Endothelial cell of umbilical vein (primary cell): ENCODE measurements at places on chromosomes 7 and 10. TPM values are rescaled to one million over a fixed set of nuclear protein-coding genes. Genes with fewer than 3 reads are reported as not detected.

The ZNF503 gene
- polyA plus RNA-seq = 0.58 and 0.73 TPM in 2 replicates

The ABCB4 gene
- polyA plus RNA-seq = 0.11 TPM in 1 of 2 replicates, not detected in the other

The ENKUR gene
- polyA plus RNA-seq = 0.07 and 0.13 TPM in 2 replicates

GRCh38 chr10:100122780-100123179, 41.1 kb upstream of the CPN1 start:
- no peak for DNase-seq

GRCh38 chr10:104349623-104350126, 4.0 kb upstream of the CFAP58 start:
- peak; percentile 55 for DNase-seq

The VSTM4 gene
- polyA plus RNA-seq = 0.06 and 0.07 TPM in 2 replicates

The IPMK gene
- 1.0 and 1.4 TPM in 2 replicates for polyA plus RNA-seq

The BCCIP gene
- 9.4 and 14.5 TPM in 2 replicates for polyA plus RNA-seq

The NPFFR1 gene
- not detected in 2 replicates for polyA plus RNA-seq

DNA sequence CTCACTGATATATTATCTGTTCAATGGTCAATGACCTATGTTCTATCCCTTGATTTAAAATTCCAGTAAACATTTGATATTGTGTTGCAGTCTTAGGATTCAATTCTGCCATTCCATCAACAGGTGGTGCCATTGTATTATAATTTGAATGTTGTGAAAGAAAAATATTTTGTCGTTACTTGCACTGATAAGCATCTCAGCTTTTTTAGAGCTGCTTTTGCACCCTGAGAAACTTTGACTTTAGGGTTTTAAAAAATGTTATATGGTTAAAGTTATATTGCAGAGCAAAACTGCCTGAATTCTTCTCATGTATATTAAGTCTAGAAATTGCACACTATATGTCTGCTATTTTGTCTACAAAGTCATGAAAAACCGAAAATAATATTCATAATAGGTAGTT, 18.8 kb upstream of the MINDY3 start:
- DNase-seq = peak; percentile 66

The RHOBTB1 gene
- 19.4 and 21.2 TPM in 2 replicates for polyA plus RNA-seq

DNA sequence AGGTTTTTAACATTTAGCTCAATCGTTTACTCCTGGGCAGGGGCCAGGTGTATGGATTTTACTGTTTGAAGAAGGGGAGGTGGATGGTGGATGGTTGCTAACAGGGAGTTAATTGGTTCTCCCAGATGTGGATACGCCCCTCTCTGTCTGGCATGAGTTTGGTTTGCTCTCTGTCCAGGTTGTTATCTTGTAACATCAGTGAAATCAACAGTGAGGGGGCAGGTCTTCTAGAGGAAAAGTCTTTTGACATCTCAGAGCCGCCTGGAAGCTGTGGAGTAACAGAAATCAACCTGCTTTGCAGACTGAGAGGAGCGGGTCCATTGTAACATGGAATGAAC, 243.4 kb downstream of the MGMT start:
- DNase-seq = no peak

DNA sequence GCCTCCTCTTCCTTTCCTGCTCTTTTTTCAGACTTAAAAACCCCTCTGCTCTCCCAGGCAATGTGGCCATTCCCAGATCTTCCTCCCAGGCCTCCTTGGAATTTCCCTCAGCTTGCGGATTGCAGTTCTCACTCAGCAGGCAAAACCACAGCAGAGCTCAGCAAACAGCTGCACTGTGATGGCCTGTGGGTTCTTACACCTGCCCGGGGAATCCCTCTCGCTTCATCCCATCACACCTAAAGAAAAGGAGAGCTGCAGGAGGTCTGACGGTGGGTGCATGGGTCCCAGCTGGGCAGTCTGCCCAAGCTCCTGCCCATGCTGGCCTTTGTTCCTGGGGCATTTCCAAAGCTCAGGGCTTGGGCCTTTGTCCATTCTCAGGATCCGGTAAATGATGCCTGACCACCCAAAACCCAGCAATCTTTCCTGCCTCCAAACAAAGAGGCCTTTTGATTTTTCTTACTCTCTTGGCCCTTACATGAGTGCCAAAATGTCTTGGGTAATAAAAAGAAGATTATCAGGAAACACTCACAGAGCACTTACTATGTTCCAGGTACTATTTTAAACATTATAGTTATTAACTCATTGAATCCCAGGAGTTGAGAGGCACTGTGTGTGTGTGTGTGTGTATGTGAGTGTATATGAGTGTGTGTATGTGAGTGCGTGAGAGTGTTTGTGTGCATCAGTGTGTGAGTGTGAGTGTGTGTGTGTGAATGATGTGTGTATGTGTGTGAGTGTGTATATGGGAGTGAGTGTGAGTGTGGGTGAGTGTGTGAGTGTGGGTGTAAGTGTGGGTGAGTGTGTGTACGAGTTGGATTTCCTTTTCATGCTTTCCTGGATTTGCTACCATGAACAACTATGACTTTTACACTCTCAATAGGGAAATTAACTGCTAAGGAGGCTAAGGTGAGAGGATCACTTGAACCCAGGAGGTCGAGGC, 64.5 kb upstream of the PODXL start:
- peak; percentile 54 for DNase-seq

GRCh38 chr10:29895456-29895855, 163.9 kb downstream of the JCAD start:
- peak; percentile 98 for DNase-seq

GRCh38 chr10:22801785-22802184, 87.4 kb upstream of the PIP4K2A start:
- no peak for DNase-seq

The ZNF398 gene
- 7.5 and 11.1 TPM in 2 replicates for polyA plus RNA-seq

GRCh38 chr10:105968666-105969065, 1195.8 kb downstream of the SORCS1 start:
- DNase-seq = no peak

GRCh38 chr7:115052706-115053105, 130.8 kb downstream of the MDFIC start:
- DNase-seq = no peak

The TAS2R5 gene
- 1.3 and 1.6 TPM in 2 replicates for polyA plus RNA-seq

DNA sequence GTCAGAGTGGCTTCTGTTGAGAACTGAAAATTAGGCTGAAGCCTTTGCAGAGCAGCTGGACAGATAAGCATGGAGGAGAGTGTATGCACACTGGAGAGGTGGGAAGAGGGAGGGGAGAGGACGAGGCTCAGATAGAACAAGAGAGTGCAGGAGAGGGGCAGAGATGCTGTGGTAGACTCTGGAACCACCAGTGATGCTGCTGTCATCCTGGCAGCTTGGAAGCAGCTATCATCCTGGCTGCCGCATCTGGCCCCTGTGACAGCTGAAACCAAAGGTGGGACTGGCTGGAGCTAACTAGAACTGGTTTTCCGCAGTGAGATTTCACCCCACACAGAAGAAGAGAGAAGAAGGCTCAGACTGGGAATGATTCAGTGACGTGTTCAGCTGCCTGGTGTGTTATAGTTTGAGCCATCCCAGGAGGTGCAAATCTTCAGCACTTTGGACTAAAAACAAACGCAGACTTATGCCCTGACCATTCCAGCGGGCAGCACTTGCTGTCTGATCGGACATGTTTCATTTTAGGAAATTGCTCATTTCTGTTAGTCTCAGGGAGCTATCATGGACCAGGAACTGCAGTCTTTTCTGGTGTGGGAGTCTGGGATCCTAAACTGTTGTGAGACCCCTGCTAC, 38.4 kb downstream of the EEPD1 start:
- no peak for DNase-seq

DNA sequence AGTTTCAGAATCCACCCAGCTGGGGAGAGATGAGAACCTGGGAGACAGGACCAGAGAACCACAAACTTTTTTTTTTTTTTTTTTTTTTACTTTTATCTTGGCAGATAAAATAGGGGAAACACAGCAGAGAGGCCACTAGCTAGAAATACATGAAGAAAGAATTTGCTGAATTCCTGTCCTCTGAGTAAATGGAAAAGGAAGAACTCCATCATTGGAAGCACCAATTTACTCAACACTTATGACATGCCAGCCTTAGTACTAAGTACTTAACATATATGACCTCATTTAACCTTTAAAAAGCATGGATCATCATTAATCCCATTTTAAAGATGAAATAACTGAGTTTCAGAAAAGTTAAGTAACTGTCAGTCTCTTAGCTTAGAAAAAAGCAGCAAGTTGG, 343.0 kb upstream of the NPSR1 start:
- DNase-seq = no peak

DNA sequence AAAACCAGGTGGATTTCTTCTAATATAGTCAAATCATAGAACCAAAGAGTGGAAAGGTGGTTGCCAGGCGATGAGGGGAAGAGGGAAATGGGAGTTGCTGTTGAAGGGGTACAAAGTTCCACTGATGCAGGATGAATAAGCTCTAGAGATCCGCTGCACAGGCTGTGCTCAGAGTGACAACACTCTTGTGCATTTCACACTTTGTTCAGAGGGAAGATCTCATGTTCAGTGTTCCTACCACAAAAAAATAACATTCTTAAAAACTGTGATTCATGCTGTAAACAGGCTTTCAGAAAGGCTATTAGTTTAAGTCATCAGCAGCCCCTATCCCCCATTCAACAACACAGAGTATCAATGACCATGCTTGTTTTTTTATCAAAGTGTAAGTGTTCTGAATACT, 213.8 kb downstream of the COBL start:
- no peak for DNase-seq

DNA sequence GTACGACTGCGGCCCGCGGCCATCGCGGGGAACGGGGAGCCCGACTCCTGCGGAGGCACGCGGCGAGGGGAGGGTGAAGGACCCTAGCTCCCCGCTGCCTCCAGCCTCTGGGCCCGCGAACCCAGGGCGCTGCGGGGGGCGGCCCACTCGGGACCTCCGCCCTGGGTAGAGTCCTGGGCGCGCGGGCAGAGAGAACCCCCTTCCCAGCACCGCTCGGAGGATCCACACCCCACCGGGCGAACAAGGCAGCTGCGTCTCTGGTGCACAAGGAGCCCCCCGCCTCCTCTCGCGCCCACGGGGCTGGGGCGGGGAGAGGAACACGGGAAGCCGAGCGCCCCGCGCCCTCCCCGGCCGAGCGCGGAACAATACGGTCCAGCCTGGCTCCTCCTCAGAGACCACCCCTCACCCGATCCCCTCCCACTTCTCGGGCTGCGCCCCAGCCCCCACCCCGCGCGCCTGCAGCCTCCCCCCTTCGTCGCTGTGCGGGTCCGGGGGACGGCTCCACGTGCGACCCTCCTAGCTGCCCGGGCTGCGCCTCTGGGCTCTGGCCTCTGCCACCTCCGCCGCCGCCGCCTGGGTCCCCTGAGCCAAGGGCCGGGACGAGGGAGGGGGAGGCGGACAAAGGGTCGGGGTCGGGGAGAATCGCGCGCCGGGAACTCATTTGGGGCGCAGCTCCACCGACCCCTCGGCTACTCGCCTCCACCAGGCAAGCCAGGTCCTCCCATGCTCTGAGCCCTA, at the start of gene WDR86:
WDR86 (minus strand) TSS at position 372 of the 738 bp plus-strand sequence. CDS start 449 bp downstream, outside the sequence.
- DNase-seq = no peak

DNA sequence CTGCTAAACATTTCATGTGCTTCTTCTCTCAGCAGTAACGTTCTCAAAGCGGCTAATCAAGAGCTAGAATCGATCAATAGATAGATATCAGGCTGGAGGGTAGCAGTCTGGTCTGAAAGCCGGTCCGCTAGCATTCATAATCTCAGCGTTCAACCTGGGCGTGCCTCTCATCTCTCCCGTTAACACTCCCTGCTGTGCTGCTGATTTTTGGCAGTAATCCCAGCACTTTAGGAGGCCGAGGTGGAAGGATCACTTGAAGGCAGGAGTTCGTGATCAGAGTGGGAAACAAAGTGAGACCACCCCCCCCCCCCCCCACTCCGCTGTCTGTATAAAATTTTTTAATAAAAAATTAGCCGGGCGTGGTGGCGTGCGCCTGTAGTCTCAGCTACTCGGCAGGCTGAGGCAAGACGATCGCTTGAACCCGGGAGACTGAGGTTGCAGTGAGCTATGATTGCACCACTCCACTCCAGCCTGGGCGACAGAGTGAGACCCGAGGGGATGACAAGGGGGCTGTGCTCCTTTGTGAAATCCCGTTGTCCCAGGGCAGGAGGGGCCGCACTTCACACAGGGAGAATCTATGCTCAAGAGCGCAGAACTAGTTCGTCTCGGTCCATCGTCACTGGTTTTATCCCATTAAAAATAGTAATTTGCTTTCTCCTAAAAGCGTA, 624 bp upstream of the CEP55 start:
- peak; percentile 42 for DNase-seq

DNA sequence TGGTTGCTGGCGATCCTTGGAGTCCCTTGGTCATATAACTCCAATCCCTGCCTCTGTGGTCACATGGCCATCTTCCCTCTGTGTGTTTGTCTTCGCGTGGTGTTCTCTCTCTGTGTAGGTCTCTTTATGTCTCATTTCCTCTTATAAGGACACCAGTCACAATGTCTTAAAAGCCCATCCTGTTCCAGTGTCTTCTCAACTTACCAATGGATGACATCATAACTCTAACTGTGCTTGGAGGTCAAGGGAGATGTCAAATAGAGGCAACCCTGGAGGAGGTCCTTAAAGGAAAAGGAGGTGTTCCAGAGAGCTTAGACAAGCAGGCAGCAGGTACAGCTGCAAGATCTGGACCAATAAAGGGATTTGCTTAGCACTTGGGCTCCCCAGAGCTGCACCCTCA, 143.0 kb downstream of the BUB3 start:
- DNase-seq = no peak

The ICA1 gene
- polyA plus RNA-seq = 13.9 and 19.0 TPM in 2 replicates

The CLDN3 gene
- polyA plus RNA-seq = 1.9 and 2.4 TPM in 2 replicates

The GARIN1A gene
- polyA plus RNA-seq = 0.53 and 0.65 TPM in 2 replicates

DNA sequence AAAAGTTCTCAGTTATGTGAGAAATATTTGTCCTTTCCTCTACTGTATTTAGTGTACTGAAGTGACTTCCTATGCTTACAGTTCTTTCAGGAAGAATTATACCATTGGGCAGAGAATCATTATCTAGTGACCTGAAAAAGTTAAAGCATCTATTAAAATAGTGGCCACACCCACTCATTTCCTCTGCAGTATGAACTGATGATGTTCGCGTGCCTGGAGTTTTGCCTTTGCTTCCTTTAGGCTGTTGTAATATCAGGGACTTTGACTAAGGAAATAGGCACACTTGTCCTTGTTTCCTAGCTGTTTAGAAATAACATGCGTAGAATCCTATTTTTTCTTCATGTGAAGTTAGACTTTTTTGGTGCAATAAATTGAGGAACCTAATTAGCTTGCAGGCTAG, 100.7 kb downstream of the ZMYND11 start:
- DNase-seq = peak; percentile 13

- no peak for DNase-seq
Measured at GRCh38 chr7:14807507-14807906, 95.0 kb downstream of the DGKB start.

DNA sequence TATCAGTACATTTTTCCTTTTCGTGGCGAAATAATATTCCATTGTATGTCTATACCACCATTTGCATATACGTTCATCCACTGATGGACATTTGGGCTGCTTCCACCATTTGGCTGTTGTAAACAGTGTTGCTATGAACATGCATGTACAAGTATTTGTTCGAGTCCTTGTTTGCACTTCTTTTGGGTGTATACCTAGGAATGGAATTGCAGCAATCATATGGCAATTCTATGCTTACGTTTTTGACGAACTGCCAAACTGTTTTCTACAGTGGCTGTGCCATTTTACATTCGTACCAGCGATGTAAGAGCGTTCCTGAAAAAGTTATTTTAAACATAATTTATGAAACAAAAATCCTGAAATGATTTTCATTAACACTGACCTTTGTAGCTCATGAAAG, 79.5 kb downstream of the HIPK2 start:
- DNase-seq = no peak

The PPP3CB gene
- 7.8 and 13.5 TPM in 2 replicates for polyA plus RNA-seq

GRCh38 chr7:158063850-158064610, 523.6 kb downstream of the PTPRN2 start:
- DNase-seq = no peak

- no peak for DNase-seq
Measured at GRCh38 chr7:127815631-127816145, 163.7 kb downstream of the SND1 start.

- no peak for DNase-seq
Measured at GRCh38 chr7:29924684-29925083, 64.9 kb downstream of the SCRN1 start.

The TSPAN33 gene
- 0.21 and 0.32 TPM in 2 replicates for polyA plus RNA-seq
